Activated T-cell treated with anti-CD3 and anti-CD28 coated beads, Interleukin-2, amount 50 U/mL, for 72 hours (primary cell): ENCODE measurements at places on chromosomes 12 and 14. TPM values are rescaled to one million over a fixed set of nuclear protein-coding genes. Genes with fewer than 3 reads are reported as not detected.

PRB3 gene
- total RNA-seq: not detected

HOXC4 gene
- 1.00 TPM for total RNA-seq

- peaks cover 29% of the 10 kb centered on the region for H3K4me1 ChIP-seq
- H3K27me3 ChIP-seq: peaks cover 78% of the 10 kb centered on the region
- no peak overlapping the region for H3K27ac ChIP-seq
- peaks cover 7% of the 10 kb centered on the region for H3K36me3 ChIP-seq
- no peak overlapping the region for H3K4me3 ChIP-seq
- no peak for DNase-seq
Observed at GRCh38 chr12:114681116-114681871, 2.7 kb downstream of the TBX3 start.

DNA sequence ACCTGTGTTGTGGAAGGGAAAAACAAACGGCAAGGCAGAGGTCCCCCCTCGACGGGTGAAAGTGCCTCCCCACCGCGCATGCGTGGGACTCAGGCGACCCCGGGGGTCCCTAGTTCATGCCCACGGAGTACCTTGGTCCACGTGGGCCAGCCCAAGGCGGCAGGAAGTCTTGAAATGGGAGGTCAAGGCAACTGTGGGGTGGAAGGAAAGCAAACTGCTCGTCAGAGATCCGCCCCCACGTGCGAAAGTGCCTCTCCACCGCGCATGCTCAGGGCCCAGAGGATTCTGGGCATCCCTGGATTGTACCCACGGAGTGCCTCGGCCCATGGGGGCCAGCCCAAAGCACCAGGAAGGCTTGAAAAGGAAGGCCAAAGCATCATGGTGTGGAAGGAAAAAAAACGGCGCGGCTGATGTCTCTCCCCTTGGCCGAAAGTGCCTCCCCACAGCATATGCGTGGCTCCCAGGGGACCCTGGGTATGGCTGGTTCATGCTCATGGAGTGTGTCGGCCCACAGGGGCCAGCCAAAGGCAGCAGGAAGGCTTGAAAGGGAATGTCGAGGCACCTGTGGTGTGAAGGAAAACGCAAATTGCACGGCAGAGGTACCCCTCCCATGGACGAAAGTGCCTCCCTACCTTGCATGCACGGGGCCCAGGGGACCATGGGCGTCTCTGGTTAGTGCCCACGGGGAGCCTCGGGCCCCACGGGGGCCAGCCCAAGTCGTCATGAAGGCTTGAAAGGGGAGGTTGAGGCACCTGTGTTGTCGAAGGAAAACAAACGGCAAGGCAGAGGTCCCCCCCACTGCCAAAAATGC is 369.7 kb downstream of the ALG10 start:
- H3K27ac ChIP-seq: no peak overlapping the region
- DNase-seq: no peak
- H3K36me3 ChIP-seq: peaks cover 4% of the 10 kb centered on the region
- no peak overlapping the region for H3K4me3 ChIP-seq
- no peaks in the 10 kb centered on the region for H3K4me1 ChIP-seq

GRCh38 chr12:24709216-24709615 is 239.7 kb downstream of the BCAT1 start:
- peaks cover 13% of the 10 kb centered on the region for H3K4me1 ChIP-seq
- no peak overlapping the region for H3K27ac ChIP-seq
- H3K4me3 ChIP-seq: no peak overlapping the region
- peaks cover 13% of the 10 kb centered on the region for H3K27me3 ChIP-seq
- H3K36me3 ChIP-seq: no peaks in the 10 kb centered on the region
- no peak for DNase-seq

DNA sequence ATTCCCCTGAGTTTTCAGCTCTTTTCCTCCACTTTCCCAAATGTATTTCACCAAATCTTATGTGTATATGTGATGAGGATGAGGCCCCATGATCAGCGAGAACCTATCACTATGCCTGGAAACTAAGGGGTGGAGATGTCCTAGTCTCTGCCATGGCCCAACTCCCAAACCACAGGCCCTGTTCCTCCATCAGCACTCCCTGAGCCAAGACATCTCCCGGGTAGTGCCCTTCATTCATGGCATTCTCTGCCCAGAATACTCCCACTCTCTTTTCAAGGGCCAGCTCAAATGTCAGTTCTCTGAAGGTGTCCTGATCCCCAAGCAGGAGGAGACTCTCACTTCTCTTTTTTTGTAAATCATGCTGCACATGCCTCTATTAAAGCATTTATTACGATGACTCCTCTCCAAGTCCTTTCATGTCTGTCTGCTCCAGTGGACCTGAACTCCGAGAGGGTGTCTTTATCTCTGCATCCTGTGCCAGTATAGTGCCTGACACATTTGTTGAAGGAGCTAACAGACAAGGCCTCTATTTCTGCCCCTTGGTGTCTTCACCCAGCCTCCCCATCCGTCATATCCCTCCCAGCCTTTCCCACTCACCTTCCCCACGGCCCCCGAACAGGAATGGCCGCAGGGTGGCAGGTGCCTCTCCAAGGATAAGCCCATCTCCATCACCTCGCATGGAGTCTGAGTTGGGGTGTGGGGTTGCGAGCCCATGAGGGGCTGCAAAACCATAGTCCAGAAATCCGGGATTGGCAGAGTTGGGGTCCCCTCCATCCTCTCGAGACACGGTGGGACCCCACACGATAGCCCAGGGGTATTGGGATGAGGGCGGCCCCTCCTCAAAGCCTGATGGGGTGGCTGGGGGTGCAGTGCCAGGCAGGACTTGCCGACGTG is 3.7 kb downstream of the PIANP start:
- H3K27ac ChIP-seq: no peak overlapping the region
- H3K36me3 ChIP-seq: peaks cover 7% of the 10 kb centered on the region
- peaks cover 21% of the 10 kb centered on the region for H3K4me1 ChIP-seq
- H3K4me3 ChIP-seq: no peak overlapping the region
- DNase-seq: no peak

CLEC14A gene
- not detected for total RNA-seq

- no peak overlapping the region for H3K4me3 ChIP-seq
- no peaks in the 10 kb centered on the region for H3K27me3 ChIP-seq
- no peak overlapping the region for H3K27ac ChIP-seq
- no peak for DNase-seq
- H3K36me3 ChIP-seq: no peaks in the 10 kb centered on the region
Observed at GRCh38 chr12:95611676-95612309, 60.5 kb upstream of the USP44 start.

GRCh38 chr14:56098021-56098420 is 20.2 kb upstream of the PELI2 start:
- no peak for DNase-seq
- no peak overlapping the region for H3K4me3 ChIP-seq
- no peak overlapping the region for H3K27ac ChIP-seq
- no peaks in the 10 kb centered on the region for H3K4me1 ChIP-seq

GRCh38 chr12:44874981-44875416 is 1.1 kb downstream of the NELL2 start:
- H3K36me3 ChIP-seq: peaks cover 6% of the 10 kb centered on the region
- DNase-seq: peak; percentile 25
- H3K4me3 ChIP-seq: peak overlapping the region; percentile 99
- peak overlapping the region; percentile 86 for H3K27ac ChIP-seq
